ENCODE measurements at places on chromosomes 1 and 21.

DNA sequence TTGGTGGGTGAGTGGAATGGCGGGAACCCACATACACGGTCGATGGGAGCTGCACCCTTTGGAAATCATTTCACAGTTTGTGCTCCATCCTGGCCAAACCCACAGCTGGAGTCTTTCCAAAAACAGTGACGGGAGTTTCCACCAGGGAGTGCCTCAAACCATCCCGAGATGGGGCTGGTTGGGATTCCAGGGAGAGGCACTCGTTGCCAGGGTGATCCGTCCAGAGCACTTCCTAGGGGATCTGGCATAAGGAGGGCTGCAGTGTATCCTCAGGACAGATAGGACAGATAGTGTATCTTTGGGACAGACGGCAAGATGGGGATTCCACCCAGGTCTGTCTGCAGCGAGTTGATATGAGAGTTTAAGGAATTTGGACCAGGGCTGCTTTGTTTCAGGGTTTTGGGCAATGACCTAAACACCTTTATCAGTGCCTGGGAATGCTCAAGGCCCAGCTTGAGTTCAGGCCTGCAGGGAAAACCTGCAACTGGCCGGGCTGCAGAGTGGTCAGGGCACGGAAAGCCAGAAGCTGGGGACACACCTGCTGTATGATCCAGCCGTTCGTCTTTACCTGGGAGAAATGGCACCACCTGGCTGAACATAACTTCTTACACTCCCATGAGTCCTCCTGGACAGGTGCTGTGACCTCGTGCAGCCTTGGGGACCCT is 3.4 kb upstream of the POFUT2 start:
- no peak for DNase-seq

DNA sequence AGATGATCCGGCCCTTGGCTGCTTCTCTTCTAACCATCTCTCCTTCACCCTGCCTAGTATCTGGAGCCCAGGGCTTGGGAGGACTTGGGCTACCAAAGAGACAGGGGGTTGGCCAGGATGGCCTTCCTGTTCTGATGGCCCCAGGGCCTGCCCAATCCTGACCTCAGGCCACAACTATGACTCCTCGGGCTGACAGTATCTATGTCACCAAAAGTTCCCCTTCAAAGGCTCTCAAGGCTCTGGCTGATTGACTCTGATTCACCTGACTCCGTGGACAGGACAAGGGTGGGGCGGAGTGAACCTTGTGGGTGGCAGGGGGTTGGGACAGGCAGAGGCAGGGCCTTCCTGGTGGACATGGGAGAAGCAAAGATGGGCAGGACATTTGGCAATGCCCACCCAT is 12.7 kb downstream of the MEF2D start:
- no peak for DNase-seq

DNA sequence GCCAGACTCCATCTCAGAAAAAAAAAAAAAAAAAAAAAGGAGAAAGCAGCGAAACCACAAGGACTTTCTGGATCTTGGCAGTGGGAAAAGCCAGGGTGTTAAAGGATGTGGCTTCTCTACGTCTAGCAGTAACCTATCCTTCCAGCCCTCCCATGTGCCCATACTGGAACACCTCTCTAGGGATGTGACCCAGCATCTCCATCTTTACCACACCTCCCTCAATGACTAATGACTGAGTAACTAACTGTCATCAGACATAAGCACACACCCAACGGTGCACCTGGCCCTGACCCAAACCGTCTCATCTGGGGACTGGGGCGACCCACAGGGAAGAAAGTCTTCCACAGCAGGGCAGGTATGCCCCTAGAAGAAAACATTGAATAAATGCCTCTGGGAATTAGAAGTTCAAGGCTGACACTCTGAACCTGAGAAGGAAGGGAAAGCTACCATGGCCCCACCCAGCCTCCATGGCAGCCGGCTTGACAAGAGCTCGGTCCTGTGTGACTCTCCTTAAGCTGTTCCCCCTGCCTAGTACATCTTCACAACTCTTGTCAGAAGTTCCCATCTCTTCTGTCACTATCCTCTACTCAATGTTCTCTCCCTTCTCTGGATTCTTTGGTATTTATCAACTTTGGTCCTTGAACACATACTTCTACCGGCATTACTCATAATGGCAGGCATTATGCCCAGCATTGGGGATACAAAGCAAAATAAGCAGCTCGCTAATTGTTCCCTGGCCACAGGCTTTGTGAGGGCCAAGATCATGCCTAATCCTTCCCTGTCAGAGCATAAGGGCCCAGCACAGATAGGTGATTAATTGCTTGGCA is 14.8 kb upstream of the PAQR6 start:
- no peak for DNase-seq

DNA sequence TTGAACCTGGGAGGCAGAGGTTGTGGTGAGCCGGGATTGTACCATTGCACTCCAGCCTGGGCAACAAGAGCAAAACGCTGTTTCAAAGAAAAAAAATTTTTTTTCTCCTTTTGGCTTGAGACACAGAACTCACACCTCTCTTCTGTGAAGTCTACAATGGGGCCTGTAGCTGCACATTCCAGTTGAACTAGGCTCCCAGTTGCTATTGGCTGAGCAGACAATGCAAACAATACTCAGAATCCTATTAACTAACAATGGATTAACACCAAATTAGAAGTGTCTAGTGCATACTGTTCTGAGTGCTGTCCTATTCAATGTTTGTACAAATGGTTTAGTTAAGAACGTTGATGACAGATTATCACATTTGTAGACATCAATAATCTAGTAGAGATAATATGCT is 17.6 kb upstream of the MCL1 start:
- no peak for DNase-seq

DNA sequence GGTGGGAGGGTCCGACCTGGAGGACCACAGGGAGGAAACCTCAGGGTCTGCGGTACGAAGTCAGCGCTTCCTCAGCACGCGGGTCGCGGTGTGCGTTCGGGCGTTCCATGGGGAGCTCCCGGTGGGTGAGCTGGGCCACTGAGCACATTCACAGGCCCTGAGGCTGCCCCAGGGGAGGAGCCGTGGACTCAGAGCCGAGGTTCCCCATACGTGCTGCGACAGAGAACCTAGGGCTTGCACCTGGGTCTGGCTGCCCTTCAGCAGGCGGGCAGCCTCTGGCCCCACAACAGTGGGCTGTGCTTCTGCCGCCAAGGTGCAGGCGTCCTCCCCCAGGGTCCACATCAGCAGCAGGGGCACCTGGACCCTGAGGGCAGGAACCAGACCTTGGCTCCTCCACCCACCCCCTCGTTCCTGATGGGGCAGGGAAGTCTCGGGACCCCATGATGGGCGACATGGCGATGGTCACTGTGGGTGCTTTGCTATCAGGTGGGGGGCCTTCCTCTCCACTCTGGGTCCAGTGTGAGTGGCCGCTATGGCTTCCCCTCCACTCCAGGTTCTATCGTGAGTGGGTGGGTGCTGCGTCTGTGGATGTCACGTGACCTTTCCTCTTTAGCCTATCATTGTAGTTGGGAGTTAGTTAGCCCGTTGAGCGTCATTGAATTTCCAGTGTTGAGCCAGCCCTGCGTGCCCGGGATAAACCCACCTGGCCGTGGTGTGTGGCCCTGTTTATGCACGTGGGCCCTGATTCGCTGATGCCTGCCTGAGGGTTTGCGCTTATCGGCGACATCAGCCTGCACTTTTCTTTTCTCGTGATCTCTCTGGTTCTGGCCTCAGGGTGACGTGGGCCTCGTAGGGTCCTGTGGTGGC is 27.9 kb downstream of the FTCD start:
- no peak for DNase-seq

GRCh38 chr1:112502826-112503225 is 5.9 kb upstream of the WNT2B start:
- DNase-seq, result no peak

DNA sequence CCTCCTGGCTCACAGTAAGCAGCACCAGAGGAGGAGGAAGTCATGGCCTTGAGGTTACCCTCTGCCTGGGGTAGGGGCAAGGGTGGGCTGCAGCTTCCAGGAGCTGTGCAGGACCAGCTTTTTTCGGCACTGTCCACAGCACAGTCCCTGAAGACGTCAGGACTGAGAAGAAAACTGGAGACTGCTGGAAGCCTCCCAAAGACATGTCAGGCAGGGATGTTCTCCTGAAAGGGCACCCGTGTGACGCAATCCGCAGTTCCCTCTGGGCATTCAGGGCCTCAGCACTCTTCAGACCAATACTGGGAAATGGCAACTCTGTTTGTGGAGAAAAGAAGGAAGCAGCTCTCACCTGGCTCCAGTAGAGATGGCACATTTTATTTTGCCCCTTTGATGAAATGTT is 64.8 kb upstream of the TENT5C start:
- DNase-seq, result no peak

DNA sequence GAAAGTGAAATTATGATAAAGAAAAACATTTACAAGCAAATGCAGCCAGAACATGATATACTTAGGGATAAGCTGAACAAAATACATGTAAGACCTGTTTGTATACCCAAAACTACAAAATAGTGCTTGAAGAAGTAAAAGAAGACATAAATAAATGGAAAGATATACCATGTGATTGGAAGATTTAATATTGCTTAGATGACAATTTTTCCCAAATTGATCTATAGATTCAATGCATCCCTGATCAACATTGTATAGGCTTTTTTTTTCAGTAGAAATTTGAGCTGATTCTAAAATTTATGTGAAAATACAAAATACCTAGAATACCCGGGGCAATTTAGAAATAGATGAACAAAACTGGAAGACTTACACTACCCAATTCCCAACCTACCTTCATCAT is 76.4 kb downstream of the GABPA start:
- DNase-seq, result no peak

- no peak for DNase-seq
Measured at GRCh38 chr21:42864815-42865775, 14.2 kb downstream of the WDR4 start.

- no peak for DNase-seq
Measured at GRCh38 chr1:230270559-230271281, 155.4 kb downstream of the PGBD5 start.

DNA sequence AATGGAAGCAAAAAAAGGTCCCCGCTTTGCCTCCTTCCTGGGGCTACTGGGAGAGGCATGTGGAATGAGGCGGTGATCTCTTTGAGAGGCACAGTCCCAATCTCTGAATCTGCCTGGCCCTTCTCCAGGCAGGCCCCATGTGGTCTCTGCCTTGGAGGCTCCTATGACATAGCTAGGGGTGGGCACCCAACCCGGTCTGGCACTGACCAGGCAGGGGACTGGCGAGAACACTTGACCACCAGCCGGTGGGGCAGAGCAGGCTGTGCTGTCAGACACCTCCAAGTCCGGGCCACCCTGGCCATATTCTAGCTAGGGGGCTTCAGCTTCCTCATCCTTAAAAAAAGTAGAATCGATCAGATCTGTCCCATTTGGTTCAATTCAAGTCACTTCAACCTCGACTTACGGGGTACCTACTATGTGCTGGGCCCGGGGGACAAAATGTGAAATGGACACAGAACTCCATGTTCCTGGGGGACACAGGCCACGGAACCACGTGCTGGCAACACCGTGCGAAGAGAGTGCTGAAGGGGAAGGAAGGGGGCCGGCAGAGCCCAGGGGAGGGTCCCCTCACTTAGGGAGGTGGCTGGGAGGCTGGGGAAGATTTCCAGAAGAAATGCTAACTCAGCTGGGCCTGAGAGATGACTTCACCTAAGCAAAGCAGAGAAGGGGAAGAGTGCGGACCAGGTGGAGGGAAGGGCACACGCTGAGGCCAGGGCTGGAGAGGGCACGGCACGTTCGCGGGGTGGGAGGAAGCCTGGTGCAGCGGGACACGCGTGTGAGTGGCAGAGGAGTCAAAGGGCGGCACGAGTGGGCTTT is 33.3 kb downstream of the HSPG2 start:
- no peak for DNase-seq
